ENCODE measurements at places on chromosomes 1 and 21. TPM values are rescaled to one million over a fixed set of nuclear protein-coding genes. Genes with fewer than 3 reads are reported as not detected.

- no peak for ATAC-seq
Measured at GRCh38 chr1:178933709-178934490, 63.0 kb upstream of the ANGPTL1 start.

GRCh38 chr1:200015811-200016210 is 11.7 kb upstream of the NR5A2 start:
- no peak for ATAC-seq

GRCh38 chr1:2384941-2385481 is 6.3 kb downstream of the MORN1 start:
- no peak for ATAC-seq

DNA sequence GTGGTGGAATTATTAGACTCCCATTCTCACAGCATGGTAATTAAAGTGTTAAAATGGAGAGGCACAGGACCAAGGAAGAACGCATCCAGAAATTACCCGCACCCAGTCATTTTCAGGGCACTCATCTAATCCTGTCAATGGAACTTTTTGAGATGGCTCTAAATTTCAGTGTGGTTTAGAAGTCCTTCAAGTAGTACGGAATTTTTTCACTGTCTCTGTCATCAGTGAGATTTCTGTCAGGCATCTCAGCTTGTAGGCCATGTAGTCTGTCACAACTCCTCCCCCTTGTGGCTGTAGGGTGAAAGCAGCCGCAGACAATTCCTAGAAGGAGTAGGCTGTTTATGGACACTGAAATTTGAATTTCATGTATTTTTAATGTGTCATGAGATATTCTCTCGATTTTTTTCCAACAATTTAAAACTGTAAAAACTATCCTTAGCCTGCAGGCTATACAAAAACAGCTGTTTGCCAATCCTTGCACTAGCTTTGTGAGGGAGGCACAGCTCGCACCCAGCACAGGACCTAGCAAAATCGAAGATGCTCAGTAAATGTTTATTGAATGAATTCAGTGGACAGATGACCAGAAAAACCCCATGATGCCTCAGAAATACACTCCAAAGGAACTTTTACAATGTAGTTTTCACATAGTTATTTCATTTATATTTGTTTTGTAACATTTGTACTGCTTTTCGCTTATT is 6.6 kb upstream of the NUP133 start:
- ATAC-seq, result peak; percentile 71

DNA sequence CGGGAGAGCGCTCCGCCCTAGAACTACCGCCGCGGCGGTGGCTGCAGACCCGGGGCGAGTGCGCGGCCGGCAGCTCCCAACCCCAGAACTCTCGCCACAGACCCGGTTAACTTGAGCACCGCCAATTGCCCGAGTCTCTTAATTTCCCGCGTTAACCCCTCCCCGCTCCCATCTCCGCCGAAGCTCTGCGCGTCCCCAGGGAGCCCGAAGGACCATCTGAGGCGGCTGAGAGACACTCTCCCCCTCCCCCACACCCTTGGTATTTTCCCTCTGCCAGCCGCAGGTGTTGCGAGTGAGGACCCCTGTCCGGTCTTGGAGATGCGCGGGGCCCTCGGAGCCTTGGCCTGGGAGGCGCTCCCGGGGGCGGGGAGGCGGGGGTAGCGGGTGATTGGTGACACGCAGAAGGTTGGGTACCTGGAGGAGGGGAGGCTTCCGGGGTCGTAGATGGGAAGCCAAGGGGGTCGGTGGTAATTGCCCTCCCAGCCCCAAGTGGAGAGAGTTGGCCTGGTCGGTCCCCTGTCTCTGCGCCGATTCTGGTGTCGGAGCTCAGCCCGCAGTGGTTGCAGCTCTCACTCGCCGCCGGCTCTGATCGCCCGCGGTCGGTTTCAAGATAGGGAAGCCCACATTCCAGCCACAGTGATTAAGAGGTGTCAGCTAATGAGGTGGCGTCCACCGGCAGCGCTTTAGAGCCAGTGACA is 858 bp upstream of the SUSD4 start:
- peak; percentile 5 for ATAC-seq

DNA sequence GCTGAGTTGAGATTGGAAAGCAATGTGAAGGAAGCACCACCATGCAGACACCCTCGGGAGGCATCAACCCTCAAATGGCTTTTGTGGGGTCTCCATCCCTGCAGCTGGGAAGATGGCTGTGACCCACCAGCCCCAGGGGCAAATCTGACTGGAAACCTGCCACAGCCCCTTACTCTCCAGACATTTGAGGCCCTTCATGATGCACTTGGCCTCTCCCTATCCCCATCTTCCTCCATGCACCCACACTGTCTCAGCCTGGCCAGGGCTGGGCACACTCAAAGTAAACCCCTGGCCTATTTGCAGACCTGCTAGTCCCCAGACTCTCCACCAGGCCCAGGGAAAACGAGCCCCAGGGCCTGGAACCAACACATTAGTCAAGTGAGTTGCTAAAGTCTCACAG is 205.2 kb downstream of the MATN1 start:
- no peak for ATAC-seq

DNA sequence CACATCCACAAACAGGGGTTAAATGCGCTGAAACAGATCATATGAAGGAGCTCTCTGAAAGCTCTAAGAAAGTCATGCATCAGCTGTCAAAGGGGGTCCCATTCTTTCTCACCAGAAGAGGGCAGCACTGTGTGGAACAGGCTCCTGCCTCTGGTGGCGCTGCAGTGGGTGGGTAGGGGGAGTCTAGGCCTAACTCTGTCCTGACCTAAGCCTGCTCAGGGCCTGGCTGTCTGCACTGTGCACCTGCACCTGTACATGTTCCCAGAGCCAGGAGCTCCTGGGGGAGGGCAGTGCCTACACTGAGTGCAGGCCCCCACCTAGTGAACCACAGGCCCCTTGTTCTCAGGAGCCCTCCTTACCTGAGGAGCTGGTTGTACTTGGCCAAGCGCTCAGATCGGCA is 16.0 kb downstream of the ENO1 start:
- ATAC-seq, result peak; percentile 11

GRCh38 chr1:6000444-6001288 is 8.4 kb upstream of the NPHP4 start:
- ATAC-seq, result no peak

GRCh38 chr1:183989078-183989577 is 48.4 kb downstream of the COLGALT2 start:
- ATAC-seq, result no peak

- peak; percentile 31 for ATAC-seq
Measured at GRCh38 chr1:226672339-226672762, 66.7 kb downstream of the ITPKB start.

GRCh38 chr21:43005635-43006034 is 31.3 kb downstream of the PKNOX1 start:
- no peak for ATAC-seq

FHAD1 gene
- total RNA-seq, result 0.32 TPM

LAD1 gene
- total RNA-seq, result 328 TPM

AMY2B gene
- 2.9 TPM for total RNA-seq
